Activated CD8-positive, alpha-beta memory T cell treated with anti-CD3 and anti-CD28 coated beads for 1 hour (primary cell): ENCODE measurements at places on chromosomes 16 and 17.

DNA sequence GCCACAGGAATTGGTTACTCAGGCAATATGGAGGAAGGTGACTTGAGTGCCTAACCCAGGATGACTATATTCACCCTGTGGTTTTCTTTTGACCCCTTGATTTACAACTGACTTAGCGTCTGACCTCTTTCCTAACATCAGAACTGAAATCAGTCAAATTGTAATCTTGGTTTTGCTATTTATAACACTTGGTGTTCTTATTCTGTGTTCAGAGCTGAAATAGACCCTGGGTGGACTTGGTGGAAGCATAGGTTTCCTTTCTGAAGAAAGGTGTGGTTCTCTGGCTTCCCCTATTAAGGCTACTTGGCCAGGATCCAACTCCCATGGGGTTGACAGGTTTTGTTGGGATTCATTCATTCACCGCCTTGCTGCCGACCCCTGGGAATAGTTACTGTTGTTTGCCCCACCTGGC lies 80.8 kb downstream of the CLEC16A start:
- no peak for DNase-seq

- no peak for DNase-seq
Observed at GRCh38 chr17:49388692-49389513, 25.8 kb downstream of the PHB1 start.

DNA sequence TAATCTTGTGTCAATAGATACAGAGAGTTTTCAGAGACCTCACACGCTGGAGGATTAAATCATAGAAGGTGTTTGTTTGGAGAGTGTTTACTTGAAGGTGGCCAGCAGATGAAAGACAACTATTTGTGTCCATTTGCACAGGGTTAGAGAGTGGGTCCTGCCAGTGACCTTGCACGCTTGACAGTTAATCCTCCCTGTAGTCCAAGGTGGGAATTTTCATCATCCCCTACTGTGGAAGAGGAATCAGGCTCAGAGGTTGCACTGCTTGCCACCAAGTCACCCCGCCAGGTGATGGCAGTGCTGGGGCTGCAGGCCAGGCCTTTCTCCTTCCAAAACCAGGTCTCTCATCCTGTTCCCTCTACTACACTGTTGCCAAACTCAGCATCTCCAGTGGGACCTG lies 12.3 kb downstream of the CDH1 start:
- DNase-seq: no peak

- no peak for DNase-seq
Observed at GRCh38 chr17:82843904-82844680, 4.3 kb upstream of the ZNF750 start.

GRCh38 chr17:48241770-48242497 lies 134.4 kb downstream of the SNX11 start:
- DNase-seq: no peak

- no peak for DNase-seq
Observed at GRCh38 chr17:74840989-74841666, 18.6 kb downstream of the GRIN2C start.

GRCh38 chr17:63040816-63041215 lies 74.8 kb downstream of the TANC2 start:
- DNase-seq: no peak
